ENCODE measurements at places on chromosomes 2 and 18.
A peak's percentile ranks its signal among the peaks of the same experiment; 100 is the strongest.

DNA sequence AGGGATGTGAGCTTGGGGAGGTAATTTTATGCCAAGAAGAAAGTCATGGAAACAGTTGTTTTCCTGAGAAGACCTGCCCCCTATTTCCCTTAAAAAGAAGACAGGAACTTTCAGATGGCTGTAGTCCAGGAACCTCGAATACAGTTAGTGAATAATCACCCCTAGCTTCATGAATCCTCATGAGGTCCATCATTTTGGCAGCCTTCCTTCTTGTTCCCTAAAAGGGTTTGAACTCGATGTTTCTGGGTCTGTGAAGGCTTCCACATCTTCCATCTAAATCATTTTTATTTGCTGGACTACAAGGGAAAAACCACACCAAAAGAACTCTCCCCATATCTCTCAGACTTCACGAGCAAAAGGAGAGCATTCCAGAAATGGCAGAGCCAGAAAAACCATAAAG, 290.8 kb downstream of the SLC4A3 start:
- DNase-seq: no peak

DNA sequence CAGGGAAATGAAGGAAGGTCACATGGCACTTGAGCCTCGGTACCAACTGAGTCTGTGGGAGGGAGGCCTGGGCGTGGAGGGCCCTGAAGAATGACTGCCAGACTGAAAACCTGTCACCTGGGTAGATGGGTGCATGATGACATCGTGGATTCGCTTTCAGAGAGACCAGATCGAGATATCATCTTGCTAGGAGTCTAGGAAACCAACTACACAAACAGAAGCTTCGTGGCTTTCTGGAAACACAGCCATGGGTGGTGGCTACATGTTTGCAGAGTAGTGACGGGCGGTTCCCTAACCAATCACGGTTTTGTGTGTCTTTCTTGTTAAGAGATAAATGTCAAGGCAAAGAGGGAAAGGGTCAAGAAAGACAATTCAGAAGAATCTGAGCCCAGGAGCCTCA, 155.0 kb downstream of the EIPR1 start:
- DNase-seq: no peak

DNA sequence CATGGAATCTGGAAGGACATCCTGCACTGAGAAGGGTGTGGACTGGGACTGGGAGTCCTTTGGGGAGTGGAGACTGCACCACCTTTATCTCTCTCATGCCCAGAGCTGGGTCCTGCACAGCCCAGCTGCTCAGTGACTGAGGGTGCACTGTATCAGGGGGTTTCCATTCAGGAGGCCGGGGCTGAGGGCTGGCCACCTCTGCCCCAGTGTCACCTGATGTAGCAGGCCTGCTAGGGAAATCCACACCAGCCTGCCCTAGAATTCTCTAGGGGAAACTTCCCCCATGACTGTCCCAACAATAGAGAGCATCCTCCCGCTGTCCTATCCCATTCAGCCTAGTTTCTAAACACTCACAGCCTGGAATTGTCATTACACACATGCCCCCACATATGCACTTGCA, 116.7 kb downstream of the CTIF start:
- DNase-seq: no peak

GRCh38 chr2:69665152-69665551, 21.6 kb upstream of the AAK1 start:
- no peak for DNase-seq

- DNase-seq: peak; percentile 23
Measured at GRCh38 chr18:23401400-23402347, 51.4 kb upstream of the RIOK3 start.

- no peak for DNase-seq
Measured at GRCh38 chr2:30300456-30301221, 69.3 kb downstream of the LBH start.

GRCh38 chr18:7062811-7063210, 54.8 kb downstream of the LAMA1 start:
- DNase-seq: no peak

DNA sequence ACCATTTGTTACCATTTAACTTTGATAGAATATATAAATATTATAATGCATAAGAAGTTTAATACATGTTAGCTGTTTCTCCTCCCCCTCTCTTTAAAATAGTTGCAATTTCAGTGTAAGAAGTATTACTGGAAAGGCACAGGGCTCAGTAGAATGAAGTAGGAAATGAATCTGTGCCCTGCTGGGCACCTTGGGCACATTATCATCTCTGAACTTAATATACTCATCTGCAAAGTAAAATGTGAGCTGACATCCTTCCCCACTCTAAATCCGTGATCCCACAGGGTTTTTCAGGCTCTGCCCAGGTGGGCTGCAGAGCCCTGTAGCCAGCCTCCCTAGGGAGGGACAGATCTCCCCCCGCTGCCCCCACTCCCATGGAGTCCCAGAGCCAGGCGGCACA, 56.8 kb downstream of the DPP4 start:
- DNase-seq: no peak

DNA sequence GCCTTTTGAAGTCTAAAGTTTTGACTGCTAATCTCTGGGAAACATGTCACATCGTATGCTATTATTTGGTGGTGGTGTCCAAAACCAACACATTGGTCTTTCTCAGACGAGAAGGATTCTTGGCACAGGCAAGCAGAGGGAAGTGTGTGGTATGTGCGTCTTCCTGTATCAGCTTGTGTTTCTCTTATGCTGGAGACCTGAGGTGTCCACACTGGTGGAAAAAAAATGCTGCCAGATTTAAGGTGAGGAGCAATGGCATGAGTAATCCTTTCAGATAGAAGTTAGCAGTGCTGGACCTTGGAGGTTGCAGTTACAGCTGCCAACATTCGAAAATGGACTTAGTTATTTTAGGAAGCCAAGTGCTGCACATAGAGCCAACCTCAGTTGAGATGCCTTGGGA, 11.7 kb upstream of the FHL2 start:
- DNase-seq: no peak

- DNase-seq: no peak
Measured at GRCh38 chr2:69169655-69170389, 156.8 kb downstream of the ANTXR1 start.

DNA sequence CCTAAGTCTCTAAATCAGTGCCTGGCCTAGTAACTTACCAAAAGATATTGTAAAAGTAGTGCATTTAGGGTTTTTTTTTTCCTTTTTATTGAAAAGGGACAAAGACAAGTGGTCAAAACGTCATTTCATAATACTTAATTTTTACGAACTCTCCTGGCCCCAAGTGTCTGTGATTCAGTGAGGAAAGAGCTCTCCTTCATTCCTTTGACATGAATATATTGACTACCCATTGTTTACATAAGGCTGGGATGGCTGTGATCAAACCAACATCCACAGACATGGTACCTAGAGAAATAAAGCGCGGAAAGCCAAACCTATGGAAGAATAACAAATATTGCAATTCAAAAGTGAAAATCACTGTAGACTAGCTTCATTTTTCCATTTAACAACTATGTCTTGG, 198.4 kb downstream of the BABAM2 start:
- no peak for DNase-seq

- DNase-seq: no peak
Measured at GRCh38 chr2:188684795-188685194, 289.4 kb upstream of the COL3A1 start.

Measured in left renal cortex interstitium (tissue), 4 donors.